ENCODE measurements at places on chromosomes 1 and 21.
A peak's percentile ranks its signal among the peaks of the same experiment; 100 is the strongest.

GRCh38 chr21:38619480-38619879 lies 121.2 kb upstream of the ERG start:
- no peak for DNase-seq

DNA sequence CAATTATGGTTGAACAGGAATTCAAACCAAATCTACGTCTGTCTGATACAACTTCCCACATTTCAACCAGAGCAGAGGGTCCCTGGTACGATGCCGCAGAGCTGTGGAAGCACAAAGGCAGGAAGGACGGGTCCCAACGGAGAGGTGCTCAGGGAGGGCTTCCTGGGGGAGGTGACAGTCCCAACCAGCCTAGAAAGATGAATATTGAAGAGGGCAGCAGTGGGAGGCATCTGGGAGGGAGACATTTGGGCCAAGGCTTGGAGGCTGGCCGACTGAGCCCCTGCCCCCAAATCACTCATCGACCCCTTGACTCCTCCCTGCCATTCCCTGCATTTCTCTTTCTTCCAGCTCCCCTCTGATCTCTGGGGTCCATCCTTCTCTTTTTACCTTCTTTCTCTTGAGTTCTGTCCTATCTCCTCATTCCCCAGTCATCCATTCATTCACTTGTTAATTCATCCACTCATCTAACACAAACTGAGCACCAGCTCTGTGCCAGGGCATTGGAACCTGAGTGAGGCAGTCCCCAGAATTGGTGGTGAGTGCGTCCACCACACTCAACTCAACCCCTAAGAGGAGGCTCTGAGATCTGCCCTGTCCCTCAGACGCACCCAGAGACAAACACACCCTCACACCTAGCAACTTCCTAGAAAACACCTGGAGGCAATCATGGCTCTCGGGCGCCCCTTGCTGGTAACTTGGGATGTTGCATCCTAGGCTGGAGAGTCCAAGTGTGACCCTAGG lies 13.2 kb upstream of the CELA3B start:
- DNase-seq: peak; percentile 19

- peak; percentile 69 for DNase-seq
Measured at GRCh38 chr21:34812504-34813265, 143.9 kb downstream of the CLIC6 start.

DNA sequence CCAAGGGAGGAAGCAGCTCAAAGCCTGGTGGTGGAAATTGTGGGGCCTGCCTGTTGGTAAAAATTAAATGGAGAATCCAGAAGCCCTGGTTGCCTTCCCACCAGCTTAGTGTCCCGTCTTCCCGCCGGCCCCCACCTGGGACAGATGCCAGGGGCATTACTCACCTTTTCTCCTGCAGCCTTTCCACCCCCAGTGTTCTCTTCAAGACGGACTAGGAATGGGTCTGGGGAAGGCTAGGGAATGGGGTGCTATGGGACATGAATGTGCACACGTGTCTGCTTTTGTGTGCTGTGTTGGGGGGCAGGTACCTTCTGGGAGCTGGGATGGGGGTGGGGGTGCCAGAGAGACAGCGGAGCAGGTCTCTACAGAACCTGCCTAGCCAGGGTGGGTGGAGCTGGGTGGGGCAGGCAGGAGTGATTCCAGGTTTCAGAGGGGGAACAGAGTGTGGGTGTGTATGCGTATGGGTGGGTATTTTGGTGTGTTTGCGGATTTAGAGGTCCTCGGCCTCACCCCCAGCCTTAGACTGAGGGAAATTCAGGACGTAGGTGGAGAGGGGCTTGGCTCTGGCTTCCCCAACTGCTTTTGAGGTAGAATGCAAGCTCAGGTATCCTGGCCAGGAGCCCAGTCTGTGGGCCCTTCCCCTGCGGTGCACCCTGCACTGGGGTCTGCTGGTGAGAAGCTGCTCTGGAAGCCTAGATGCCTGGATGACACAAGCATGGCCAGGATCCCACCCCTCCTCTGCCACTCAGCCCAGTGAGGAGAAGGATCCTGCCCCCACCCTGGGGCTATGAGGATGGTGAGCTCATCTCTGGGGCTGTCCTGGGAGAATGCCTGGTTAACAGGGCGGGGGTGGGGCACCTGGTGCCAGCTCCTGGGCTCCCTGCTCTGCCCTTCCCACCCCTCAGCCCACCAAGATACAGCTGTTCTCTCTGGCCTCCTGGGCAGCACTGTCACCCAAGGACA lies 7.8 kb downstream of the VANGL2 start:
- no peak for DNase-seq

DNA sequence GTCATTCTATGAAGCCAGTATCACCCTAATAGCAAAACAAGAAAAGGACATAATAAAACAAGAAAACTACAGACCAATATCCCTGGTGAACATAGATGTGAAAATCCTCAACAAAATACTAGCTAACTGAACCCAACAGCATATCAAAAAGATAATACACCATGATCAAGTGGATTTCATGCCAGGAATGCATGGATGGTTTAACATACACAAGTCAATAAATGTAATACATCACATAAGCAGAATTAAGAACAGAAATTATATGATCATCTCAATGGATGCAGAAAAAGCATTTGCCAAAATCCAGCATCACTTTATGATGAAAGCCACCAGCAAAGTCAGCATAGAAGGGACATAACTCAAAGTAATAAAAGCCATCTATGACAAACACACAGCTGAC lies 6.5 kb upstream of the PM20D1 start:
- DNase-seq: no peak

DNA sequence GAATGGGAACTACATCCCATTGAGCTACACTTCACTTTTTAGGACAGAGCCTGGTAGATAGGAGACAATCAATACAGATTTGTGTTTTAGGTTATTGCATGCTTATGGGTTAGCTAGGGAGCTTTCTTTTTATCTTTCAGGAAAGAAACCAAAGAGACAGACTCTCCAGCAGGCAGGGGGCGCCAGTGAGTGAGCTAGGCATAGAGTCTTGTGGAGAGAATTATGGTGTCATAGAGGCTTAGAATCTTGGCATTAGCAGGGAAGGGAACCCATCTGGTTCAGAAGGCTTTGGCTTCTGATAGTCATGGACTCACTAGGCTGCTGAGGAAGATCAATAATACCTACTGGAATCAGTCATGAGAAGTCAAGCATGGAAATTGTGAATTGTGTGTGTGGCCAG lies at the start of gene SMCP:
SMCP (plus strand) TSS at position 281 of the 400 bp plus-strand sequence. CDS start 6,101 bp downstream, outside the sequence.
- DNase-seq: no peak

- no peak for DNase-seq
Measured at GRCh38 chr1:157360023-157360390, 192.3 kb downstream of the FCRL5 start.

DNA sequence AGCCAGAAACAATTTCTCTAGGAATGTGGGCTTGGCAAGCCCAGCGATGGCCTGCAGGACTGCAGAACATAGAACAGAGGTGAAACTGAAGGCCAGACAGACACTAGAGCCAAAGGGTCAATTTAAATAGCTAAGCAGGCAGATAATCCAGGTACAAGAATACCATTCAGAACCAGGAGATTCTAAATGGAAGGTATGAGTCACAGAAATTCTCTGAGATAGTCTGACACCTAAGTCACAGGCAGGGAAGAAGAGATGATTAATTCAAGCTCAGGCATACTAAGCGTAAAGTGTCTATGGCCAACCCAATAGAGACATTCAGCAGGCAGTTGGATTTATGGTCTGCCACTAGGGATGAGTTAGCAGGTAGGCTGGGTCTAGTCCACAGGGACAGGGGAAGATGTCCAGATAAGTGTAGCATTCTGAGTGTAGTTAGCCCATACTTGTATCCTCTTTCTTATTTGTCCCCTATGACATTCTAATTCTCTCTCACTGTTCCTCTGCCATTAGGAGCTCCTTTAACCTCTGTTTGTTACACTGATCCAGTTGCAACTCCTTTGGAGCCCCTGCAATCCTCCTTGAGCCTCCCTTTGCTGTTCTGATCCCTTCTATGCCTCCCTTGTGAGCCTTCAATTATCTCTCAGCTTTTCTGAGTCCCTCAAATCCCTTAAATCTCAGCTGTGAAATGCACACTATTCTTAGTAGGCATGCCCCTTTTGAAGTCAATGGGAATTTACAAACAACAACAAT lies 383.8 kb downstream of the LMO4 start:
- DNase-seq: no peak

DNA sequence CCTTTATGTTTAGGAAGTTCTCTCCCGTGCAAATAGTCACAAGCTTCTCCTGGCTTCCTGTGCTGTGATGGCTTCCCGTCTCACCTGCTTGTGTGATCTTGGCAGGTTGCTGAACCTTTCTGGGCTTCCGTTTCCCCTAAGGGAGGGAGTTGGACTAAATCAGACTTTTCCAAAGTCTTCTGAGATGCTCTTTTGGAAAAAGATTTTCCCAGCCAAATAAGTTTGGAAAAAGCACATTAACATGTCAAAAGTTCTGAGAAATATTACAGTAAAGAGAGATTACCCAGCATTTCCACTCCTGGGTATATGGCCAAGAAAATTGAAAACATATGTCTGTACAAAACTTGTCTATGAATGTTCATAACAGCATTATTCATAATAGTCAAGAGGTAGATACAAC lies 36.0 kb upstream of the TENT5C start:
- no peak for DNase-seq

DNA sequence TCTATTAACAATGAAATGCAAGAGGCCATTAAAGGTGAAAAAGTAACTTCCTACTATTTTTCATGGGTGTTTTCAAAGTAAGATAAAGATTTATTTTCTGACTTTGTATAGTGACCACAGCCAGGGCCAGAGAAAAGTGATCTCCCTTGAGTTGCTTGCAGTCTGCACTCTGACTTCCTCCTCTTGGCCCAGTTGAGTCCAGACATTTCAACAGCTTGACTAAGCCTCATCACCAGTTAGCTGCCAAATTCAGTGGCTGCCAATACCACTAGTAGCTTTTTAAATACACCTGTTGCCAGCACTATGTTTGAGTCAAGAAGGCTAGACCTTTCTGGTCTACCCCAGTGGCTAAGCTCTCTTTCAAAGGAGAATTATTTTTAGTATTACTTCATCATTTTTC lies 3.7 kb upstream of the NEK7 start:
- DNase-seq: no peak

- DNase-seq: no peak
Measured at GRCh38 chr1:165894591-165894990, 67.2 kb downstream of the UCK2 start.

- DNase-seq: no peak
Measured at GRCh38 chr1:220804202-220804586, 17.5 kb downstream of the MTARC1 start.

GRCh38 chr1:26070296-26070962 lies 3.0 kb upstream of the TRIM63 start:
- DNase-seq: no peak

- DNase-seq: no peak
Measured at GRCh38 chr1:100518023-100518422, 19.9 kb upstream of the GPR88 start.

GRCh38 chr1:210624722-210625121 lies 296.0 kb downstream of the HHAT start:
- no peak for DNase-seq

Measured in AG09319 (cell line).